Astrocyte (in vitro differentiated cells and primary cell): ENCODE measurements at places on chromosomes 6 and 20. TPM values are rescaled to one million over a fixed set of nuclear protein-coding genes. Genes with fewer than 3 reads are reported as not detected.
A peak's percentile ranks its signal among the peaks of the same experiment; 100 is the strongest.

VGLL2 gene
- 1.2 and 1.7 TPM in 2 replicates for total RNA-seq

- H3K36me3 ChIP-seq: peaks cover 26% of the 10 kb centered on the region
- peaks cover 41% of the 10 kb centered on the region for H3K4me1 ChIP-seq
- no peaks in the 10 kb centered on the region for H3K27me3 ChIP-seq
- peak overlapping the region; percentile 96 for H3K27ac ChIP-seq
These were observed 11.4 kb downstream of the MRPL14 start for GRCh38 chr6:44115866-44116265.

DNA sequence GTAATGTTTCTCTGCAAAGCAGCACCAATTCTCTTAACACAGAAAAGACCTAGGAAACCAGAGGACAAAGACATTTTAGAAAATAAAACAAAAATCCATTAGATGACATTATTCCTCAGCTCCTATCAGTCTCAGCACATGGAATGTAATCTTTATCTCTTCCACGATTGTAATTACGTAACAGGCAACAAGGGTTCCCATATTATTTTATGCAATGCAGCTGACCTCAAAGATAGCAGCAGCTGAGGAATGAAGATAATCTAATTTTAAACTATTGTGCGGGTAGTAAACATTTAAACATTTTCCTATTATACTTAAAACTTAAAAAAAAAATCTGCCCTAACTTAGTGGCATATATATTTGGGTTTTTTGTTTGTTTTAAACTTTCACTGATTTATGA lies 33.0 kb upstream of the PTCHD4 start:
- no peaks in the 10 kb centered on the region for H3K27me3 ChIP-seq
- no peaks in the 10 kb centered on the region for H3K4me1 ChIP-seq
- DNase-seq: peak; percentile 56
- H3K4me3 ChIP-seq: no peak overlapping the region
- H3K27ac ChIP-seq: no peak overlapping the region

EFCAB8 gene
- 0.41 and 0.65 TPM in 2 replicates for total RNA-seq

ZSCAN31 gene
- total RNA-seq: 1.1 and 1.6 TPM in 2 replicates

KCNS1 gene
- total RNA-seq: 2.2 and 2.3 TPM in 2 replicates

GRCh38 chr20:3276680-3277015 lies 37.7 kb upstream of the SLC4A11 start:
- H3K36me3 ChIP-seq: peaks cover 35% of the 10 kb centered on the region
- H3K4me1 ChIP-seq: no peaks in the 10 kb centered on the region
- H3K27ac ChIP-seq: no peak overlapping the region
- H3K4me3 ChIP-seq: no peak overlapping the region
- H3K27me3 ChIP-seq: no peaks in the 10 kb centered on the region

GRCh38 chr6:144797881-144798589 lies 512.9 kb downstream of the UTRN start:
- H3K27ac ChIP-seq: peak overlapping the region; percentile 44
- peak; percentile 77 for DNase-seq
- no peak overlapping the region for H3K4me3 ChIP-seq
- no peaks in the 10 kb centered on the region for H3K36me3 ChIP-seq
- H3K4me1 ChIP-seq: peaks cover 8% of the 10 kb centered on the region

GRCh38 chr6:136684466-136684865 lies 107.8 kb downstream of the MAP3K5 start:
- H3K27me3 ChIP-seq: no peaks in the 10 kb centered on the region
- H3K4me3 ChIP-seq: no peak overlapping the region
- H3K36me3 ChIP-seq: no peaks in the 10 kb centered on the region
- H3K4me1 ChIP-seq: peaks cover 7% of the 10 kb centered on the region
- H3K27ac ChIP-seq: no peak overlapping the region

GRCh38 chr20:57657535-57658446 lies 37.6 kb upstream of the ZBP1 start:
- no peak overlapping the region for H3K4me3 ChIP-seq
- H3K27me3 ChIP-seq: no peaks in the 10 kb centered on the region
- DNase-seq: no peak
- peaks cover 15% of the 10 kb centered on the region for H3K4me1 ChIP-seq
- H3K36me3 ChIP-seq: peaks cover 6% of the 10 kb centered on the region

- H3K27me3 ChIP-seq: no peaks in the 10 kb centered on the region
- DNase-seq: no peak
- no peak overlapping the region for H3K4me3 ChIP-seq
- H3K27ac ChIP-seq: no peak overlapping the region
These were observed 61.9 kb downstream of the GJA10 start for GRCh38 chr6:89956182-89956581.

GRCh38 chr6:45667300-45667699 lies 289.6 kb upstream of the SUPT3H start:
- peak overlapping the region; percentile 32 for H3K27ac ChIP-seq
- H3K4me3 ChIP-seq: no peak overlapping the region
- H3K4me1 ChIP-seq: peaks cover 24% of the 10 kb centered on the region
- DNase-seq: no peak

GRCh38 chr6:154890874-154891273 lies 104.2 kb upstream of the TIAM2 start:
- no peaks in the 10 kb centered on the region for H3K36me3 ChIP-seq
- H3K4me3 ChIP-seq: no peak overlapping the region
- no peak for DNase-seq
- no peak overlapping the region for H3K27ac ChIP-seq
- peaks cover 7% of the 10 kb centered on the region for H3K4me1 ChIP-seq
- H3K27me3 ChIP-seq: no peaks in the 10 kb centered on the region

FAM162B gene
- total RNA-seq: not detected in 2 replicates

DNA sequence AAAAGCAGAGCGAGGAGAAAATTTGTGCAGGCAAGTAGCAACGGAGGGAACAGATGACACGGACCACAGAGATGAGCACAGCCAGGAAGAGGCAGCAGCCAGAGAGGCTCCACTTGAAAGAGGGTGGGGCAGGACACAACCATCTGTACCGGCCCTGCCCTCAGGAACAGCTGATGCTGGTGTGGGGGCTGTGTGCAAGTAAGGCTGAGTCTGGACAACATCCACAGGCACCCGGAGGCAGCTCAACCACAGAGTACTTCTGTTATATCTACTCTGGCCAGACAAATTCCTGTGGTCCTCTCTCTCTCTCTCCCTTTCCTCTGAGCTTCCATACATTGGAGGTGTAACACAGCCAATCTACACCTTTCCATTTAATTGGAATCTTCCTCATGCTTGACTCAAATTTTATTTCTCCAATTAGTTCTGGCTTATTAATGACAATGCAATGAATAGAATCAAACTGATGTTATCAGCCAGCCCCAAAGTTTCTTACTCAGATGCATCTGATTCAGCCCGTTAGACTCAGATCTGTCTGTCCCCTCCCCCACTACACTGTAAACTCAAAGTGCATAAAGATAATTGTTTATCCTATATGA lies 24.9 kb downstream of the KIF13A start:
- DNase-seq: peak; percentile 98
- no peak overlapping the region for H3K4me3 ChIP-seq
- no peaks in the 10 kb centered on the region for H3K36me3 ChIP-seq
- H3K4me1 ChIP-seq: peaks cover 21% of the 10 kb centered on the region
- H3K27me3 ChIP-seq: no peaks in the 10 kb centered on the region

DNA sequence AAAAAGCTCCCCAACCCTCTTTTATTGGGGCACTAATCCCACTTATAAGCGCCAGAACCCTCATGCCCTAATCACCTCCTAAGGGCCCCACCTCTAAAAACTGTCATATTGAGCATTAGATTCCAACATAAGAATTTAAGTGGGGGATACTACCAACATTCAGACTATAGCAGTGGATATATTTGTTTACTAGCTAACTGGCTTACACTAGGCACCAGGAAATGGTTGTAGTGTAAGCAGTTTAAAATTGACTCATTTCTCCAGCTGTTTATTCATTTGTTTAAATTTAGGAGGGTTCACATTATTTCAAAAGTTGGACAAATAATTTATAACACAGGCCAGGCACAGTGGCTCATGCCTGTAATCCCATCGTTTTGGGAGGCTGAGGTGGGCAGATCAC lies 22.9 kb downstream of the MTO1 start:
- DNase-seq: no peak
- H3K27me3 ChIP-seq: no peaks in the 10 kb centered on the region
- H3K4me1 ChIP-seq: no peaks in the 10 kb centered on the region
- H3K27ac ChIP-seq: no peak overlapping the region
- no peak overlapping the region for H3K4me3 ChIP-seq

RFX6 gene
- not detected in 2 replicates for total RNA-seq

DNA sequence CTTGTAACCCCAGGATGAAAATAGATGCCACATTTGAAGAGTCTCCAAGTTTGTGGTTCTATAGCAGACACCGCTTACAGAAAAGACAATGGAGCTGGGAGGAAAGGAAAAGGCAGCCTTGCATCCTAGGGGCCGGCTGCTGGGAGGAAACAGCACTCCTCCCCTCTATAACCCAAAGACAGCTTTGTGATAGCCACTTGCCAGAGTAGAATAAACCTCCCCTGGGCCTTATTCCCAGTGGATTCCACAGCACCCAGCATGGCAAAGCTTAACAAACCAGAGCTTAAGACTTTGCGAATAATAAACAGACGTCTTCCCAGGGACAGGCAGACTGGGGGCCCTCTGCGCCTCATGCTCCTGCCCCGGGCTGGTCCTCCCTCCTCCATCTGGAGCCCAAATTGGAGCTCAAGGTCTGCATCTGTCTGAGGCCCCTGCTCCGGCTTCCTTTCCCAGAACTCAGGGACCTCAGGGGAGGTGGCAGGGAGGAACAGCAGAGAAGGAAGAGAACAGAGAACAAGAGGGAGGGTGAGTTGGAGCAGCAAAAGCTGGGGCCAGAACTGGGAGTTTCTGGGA lies 8.8 kb upstream of the TAF8 start:
- peaks cover 19% of the 10 kb centered on the region for H3K4me1 ChIP-seq
- H3K4me3 ChIP-seq: no peak overlapping the region
- H3K27me3 ChIP-seq: peaks cover under 1% of the 10 kb centered on the region
- H3K36me3 ChIP-seq: no peaks in the 10 kb centered on the region
- no peak for DNase-seq

APCDD1L gene
- total RNA-seq: 16.4 and 23.3 TPM in 2 replicates

ELOVL4 gene
- 10.0 and 10.4 TPM in 2 replicates for total RNA-seq

DNA sequence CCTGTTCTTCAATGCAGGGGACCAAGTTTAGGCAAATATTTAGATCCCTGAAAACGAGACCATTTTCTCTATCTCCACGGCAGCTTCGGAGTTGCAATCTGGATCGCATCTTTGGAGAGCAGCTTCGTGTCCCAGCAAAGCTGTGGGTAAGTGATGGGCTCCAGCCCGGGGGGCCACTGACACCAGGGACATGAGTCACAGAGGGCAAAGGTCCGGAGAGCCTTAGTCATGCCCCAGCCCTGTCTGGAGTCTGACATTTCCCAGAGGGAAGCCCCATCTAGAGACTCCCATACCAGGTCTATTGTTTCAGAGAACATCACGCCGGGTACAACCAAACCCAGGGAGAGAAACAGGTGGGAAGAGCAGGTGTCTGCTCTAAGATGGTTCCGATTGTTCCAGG lies 95.9 kb downstream of the NFATC2 start:
- DNase-seq: peak; percentile 75
- peak overlapping the region; percentile 38 for H3K4me3 ChIP-seq
- H3K27me3 ChIP-seq: no peaks in the 10 kb centered on the region
- H3K4me1 ChIP-seq: peaks cover 28% of the 10 kb centered on the region

DNA sequence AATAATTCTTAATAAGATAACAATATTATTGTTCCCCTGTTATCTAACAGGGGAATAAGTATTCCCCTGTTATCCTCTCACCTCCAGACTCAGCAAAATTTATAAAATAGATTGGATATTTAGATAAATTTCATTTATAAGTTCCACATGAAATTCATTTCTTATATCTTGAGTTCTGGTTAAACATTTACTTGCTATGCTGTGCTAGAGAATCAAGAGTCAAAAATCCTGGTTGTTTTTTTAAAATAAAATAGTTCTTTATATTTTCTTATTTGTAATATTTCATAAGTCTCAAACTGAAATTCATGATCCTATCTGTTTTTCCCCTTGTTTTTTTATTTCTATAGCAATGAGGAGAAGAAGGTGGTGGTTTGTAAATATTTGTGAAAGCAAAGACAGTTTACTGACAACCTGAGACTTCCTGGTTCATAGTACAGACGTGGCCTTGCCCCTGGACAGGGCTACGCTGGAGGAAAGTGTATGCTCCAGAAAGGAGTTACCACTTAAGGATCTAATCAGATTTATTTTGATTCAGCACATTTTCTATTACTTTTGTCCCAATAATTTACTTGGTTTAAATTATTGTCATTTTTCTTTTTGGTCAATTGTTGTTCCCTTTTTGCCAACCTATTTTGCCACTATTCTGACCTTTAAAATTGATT lies 37.8 kb upstream of the MARCKS start:
- no peaks in the 10 kb centered on the region for H3K27me3 ChIP-seq
- no peaks in the 10 kb centered on the region for H3K36me3 ChIP-seq
- no peak for DNase-seq
- H3K27ac ChIP-seq: no peak overlapping the region
- H3K4me1 ChIP-seq: no peaks in the 10 kb centered on the region

GRCh38 chr6:145569140-145569539 lies 166.2 kb downstream of the EPM2A start:
- no peak overlapping the region for H3K4me3 ChIP-seq
- DNase-seq: peak; percentile 35
- no peaks in the 10 kb centered on the region for H3K36me3 ChIP-seq
- no peak overlapping the region for H3K27ac ChIP-seq
- no peaks in the 10 kb centered on the region for H3K27me3 ChIP-seq

GRCh38 chr6:62805431-62805830 lies 405.8 kb upstream of the FKBP1C start:
- no peak overlapping the region for H3K27ac ChIP-seq
- H3K36me3 ChIP-seq: no peaks in the 10 kb centered on the region
- no peaks in the 10 kb centered on the region for H3K27me3 ChIP-seq
- no peak for DNase-seq
- H3K4me3 ChIP-seq: no peak overlapping the region

GRCh38 chr6:44052419-44053023 lies 74.7 kb downstream of the MRPL14 start:
- no peaks in the 10 kb centered on the region for H3K36me3 ChIP-seq
- H3K4me1 ChIP-seq: peaks cover 76% of the 10 kb centered on the region
- DNase-seq: peak; percentile 47
- no peaks in the 10 kb centered on the region for H3K27me3 ChIP-seq

SLC17A1 gene
- total RNA-seq: not detected in 2 replicates

DNA sequence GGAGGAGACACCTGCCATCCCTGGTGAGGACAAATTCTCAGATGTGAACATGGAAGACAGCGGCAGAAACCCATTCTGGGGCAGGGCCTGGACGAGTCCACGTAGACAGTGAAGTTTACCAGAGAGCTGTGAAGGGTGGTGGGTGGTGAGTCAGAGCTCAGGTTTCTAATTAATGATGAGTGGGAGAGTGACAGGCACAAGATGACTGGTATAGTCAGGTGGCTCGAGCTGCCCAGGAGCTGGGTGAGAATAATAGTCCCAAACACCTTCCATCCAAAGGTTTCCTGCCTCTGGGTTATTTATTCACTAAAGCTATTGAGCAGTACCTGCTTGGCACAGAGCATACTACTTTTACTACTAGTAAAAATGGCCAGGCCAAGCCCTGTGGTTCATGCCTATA lies 6.0 kb downstream of the TLDC2 start:
- no peak overlapping the region for H3K4me3 ChIP-seq
- no peak for DNase-seq
- no peak overlapping the region for H3K27ac ChIP-seq
- no peaks in the 10 kb centered on the region for H3K27me3 ChIP-seq
- no peaks in the 10 kb centered on the region for H3K4me1 ChIP-seq

- H3K27me3 ChIP-seq: no peaks in the 10 kb centered on the region
- H3K4me1 ChIP-seq: peaks cover 27% of the 10 kb centered on the region
- no peak for DNase-seq
- peaks cover 12% of the 10 kb centered on the region for H3K36me3 ChIP-seq
These were observed 43.1 kb downstream of the GNAS start for GRCh38 chr20:58895448-58896180.

GINS1 gene
- 5.0 and 6.6 TPM in 2 replicates for total RNA-seq

RSPO4 gene
- total RNA-seq: 0.34 and 0.99 TPM in 2 replicates
